CD8-positive, alpha-beta memory T cell (primary cell): ENCODE measurements at places on chromosomes 2 and 18. TPM values are rescaled to one million over a fixed set of nuclear protein-coding genes. Genes with fewer than 3 reads are reported as not detected.

GRCh38 chr2:242085941-242086621, 216.6 kb downstream of the RTP5 start:
- no peak for DNase-seq

DNA sequence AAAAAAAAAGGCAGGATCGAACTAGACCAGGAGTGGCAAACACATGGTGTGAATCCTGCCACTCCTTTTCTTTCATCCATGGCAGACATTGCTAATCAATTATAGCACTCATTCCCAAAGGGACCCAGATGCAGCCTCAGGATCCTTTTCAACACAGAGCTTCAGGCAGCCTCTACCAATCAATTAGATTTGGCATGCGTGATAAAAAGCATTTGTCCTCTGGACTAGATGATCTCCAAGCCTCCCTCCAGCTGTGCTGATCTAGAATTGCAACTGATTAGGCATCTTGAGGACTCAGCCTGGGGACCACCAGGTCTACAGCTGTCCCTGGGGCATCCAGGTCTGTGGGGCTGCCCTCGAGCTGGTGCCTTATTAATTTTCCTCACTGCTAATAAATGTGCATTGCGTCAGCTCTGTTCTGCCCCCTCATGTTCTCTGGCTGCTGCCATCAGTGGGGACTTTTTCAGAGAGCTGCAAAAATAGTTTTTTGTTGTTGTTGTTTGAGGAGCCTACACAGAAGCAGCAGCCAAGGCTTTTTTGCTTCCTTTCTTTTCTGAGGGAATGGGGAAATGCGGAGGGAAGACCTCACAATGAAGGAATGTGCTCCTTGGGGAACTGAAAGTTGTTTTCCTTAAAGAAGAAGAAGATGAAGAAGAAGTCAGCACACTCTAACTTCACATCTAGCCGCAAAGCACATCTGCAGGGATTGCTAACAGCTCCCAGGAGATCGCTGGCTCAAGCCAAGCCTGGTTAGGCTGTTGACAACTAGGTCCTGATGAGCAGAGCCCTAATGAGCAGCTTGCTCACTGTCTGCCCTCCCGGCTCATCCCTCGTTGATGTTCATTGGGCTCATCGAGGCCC, 8.8 kb upstream of the ATOH8 start:
- DNase-seq, result no peak

DNA sequence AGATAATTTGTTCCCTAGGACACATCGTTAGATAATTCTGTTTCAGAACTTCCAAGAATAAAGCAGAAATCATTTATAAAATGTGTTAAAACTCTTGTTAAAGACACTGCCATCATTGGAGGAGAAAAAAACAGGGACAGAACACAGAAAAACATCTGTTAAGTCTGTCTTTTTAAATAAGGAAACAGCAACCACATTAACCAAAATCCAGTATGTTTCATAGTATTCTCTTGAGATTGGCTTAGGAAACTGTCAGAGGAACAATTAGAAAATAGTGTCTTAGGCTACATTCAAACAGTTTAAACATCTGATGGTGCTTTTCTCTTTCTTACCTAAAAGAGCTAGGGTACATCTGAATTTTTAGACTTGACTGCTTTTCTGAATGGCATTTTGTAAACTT, 81.6 kb downstream of the PMS1 start:
- no peak for DNase-seq

- DNase-seq, result no peak
Measured at GRCh38 chr2:145288650-145289496, 769.0 kb upstream of the ZEB2 start.

DNA sequence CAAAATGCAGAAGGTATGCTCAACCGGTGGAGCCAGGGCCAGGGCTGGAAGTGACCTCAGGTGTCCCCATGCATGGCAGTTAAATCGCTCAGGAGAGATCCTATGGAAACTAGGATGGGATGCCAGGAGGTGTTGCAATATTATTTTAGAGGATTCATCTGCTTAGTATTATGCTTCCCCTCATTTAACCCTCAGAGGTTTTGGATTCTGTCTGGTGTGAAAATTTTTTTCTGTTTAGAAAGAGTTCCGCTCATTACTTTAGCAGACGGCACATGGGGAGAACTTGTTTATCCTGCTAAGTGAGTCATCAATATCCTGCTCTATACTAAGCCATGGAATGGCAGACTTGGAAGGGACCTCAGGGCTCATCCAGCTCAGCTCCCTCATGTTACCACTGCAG, 42.5 kb downstream of the TRIB2 start:
- DNase-seq, result no peak

GRCh38 chr2:197711578-197711977, 6.4 kb downstream of the MARS2 start:
- DNase-seq, result no peak

GRCh38 chr18:77145364-77145901, 12.8 kb upstream of the MBP start:
- DNase-seq, result no peak

- DNase-seq, result no peak
Measured at GRCh38 chr2:7020468-7020867, 103.3 kb downstream of the RNF144A start.

DNA sequence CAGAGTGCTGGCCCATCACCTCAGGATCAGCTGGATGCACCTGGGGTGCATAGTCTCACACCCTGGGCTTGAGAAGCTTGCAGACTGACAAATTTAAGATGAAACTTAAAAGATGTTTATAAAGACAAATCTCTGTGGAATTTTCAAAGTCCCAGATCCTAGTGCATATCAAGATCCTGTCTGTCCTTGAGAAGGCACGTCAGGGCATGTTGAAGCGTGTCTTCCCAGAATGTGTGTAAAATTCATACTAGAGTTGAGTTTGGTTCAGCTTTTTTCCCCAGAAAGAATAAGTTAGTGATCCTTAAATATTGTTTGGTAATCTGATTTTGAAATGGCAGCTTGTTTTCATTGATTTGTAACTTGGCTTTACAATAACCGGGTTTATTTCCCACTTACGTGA, 27.5 kb downstream of the INSIG2 start:
- no peak for DNase-seq

DNA sequence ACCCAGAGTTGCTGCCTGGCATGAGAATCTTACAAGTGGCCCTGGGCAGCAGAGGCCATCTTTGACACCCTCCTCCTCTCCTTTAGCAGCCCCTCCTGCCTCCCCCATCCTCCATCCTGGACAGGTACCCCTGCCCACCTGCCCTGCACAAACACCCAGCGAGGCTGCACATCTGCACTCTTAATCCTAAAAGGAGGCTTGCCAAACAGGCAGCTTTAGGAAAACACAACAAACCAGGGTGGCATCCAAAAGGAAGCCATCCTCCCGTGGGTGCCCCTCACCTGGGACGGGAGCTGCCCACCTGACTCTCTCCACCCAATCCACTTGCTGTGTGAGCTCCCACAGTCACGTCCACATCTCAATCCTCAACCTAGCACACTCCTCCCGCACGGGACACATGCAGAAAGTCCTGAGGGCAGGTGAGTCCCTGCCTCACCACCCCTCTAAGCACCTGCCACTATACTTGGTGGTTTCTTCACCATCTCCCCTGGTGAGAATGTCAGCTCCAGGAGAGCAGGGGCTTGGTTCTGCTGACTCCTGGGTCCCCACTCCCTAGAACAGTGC, 5.8 kb downstream of the BIN1 start:
- DNase-seq, result no peak

DNA sequence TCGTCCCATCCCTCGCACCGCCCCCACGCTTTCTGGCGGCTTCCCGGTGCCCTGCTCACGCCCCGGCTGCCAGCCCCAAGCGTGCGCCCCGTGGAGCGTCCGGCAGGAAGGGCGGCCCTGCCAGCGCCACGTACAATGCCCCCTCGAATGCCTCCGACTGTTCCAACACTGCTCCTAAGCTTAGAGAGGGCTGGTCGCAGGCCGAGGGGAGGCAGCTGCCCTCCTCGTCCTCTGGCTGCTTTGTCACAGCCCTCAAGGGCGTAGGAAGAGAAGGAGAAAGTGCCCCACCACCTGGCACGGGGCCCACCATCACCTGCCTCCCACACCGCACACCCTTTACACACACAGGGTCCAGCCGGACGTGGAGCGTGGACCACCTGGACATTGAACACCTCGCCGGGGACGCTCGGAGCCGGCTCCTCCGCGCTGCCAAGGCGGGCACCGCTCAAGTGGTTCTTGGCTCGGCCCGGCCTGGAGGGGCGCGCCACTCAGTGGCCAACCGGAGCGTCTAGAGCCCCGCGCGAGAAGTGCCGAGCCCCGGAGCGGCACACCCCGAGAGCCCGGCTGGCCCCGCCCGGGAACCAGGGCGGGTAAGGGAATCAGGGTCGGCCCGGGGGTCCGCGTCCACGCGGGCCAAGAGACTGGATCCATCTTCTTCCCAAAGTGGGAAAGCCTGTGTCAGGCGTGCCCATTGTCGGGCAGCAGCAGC, 830 bp downstream of the DNER start:
- no peak for DNase-seq

GRCh38 chr18:59517446-59518165, 158.5 kb upstream of the LMAN1 start:
- DNase-seq, result no peak

GRCh38 chr2:156779416-156780120, 343.4 kb downstream of the GPD2 start:
- no peak for DNase-seq

GRCh38 chr2:43044093-43044681, 182.2 kb downstream of the ZFP36L2 start:
- no peak for DNase-seq

DNA sequence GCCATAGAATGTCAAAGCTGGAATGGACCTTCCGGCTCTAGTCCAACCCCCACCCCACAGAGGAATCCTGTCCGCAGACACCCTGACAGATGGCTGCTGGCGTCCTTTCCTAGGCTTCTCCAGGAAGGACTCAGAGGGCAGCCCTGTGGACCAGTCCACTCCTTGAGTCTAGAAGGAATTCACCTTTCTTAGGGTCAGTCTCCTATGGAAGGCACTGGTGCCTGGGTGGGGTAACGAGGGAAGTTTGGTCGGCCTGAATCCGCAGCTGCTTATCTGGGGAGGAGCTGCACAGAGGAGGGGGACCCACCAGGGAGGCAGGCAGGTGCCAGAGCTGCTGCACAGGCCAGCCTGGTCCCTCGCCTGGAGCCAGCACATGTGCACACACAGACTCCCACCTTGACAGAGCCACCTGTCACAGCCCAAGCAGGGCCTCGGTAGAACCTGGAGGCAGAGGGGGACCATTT, 2.5 kb downstream of the DNMT3A start:
- DNase-seq, result no peak

DNA sequence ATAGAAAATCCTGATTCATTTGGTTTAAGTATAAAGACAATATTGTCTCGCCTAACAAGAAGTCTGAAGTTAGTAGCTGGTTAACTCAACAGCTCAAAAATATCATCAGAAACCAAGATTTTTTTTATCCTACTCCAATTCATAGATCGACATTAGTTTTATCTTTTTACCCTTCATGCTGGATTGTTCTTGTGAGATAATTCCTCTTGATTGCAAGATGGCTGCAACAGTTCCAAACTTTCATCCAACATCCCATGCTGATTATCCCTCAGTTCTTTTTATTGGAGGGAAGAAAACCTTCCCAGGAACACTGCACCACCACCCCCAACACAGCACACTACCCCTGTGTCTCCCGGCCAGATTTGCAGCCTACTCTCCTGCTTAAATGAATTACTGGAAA, 370.2 kb upstream of the RAB6C start:
- DNase-seq, result no peak

- DNase-seq, result no peak
Measured at GRCh38 chr2:53913721-53914120, 54.0 kb upstream of the GPR75 start.

DNA sequence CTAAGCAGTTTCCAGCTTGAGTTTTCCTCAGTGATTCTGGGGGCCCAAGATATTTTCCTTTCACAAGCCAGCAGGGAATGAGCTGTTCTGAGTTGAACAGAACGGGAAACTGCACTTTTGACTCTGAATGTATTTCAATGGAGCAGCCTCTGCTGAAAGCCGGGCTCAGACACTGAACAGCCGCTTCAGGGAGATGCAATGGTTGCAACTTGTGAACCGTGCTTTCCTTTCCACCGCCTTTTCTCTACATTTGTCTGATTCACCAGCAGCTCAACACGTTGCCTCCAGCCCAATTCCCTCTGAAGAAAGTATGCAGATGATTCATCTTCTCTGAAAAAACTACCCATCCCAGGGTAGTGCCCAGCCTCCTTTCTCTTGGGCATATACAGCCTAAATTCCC, 119.3 kb upstream of the PKDCC start:
- DNase-seq, result no peak

DNA sequence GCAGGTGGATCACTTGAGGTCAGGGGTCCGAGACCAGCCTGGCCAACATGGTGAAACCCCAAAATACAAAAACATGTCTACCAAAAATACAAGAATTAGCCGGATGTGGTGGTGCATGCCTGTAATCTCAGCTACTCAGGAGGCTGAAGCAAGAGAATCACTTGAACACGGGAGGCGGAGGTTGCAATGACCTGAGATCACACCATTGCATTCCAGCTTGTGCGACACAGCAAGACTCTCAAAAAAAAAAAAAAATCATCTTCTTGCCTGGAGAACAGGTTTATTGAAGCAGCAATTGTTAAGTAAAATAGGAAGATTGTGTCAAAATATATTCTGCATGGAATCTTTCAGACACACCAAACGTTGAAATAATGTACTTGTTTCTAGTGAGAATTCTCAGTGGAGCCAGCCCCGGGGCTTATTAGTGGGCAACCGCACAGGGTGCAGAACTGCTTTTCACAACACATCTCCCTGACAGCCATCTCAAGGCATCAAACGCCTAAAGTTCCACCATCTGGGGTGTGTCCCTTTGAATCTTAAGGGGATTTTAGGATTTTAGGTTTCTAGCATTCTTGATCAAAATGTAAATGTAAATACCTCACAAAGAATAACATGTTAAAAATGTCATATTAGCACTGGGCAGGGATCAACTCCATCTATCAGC, 28.6 kb upstream of the PPP4R1 start:
- no peak for DNase-seq

GRCh38 chr18:74625157-74625556, 27.5 kb downstream of the ZNF407 start:
- DNase-seq, result no peak

DNA sequence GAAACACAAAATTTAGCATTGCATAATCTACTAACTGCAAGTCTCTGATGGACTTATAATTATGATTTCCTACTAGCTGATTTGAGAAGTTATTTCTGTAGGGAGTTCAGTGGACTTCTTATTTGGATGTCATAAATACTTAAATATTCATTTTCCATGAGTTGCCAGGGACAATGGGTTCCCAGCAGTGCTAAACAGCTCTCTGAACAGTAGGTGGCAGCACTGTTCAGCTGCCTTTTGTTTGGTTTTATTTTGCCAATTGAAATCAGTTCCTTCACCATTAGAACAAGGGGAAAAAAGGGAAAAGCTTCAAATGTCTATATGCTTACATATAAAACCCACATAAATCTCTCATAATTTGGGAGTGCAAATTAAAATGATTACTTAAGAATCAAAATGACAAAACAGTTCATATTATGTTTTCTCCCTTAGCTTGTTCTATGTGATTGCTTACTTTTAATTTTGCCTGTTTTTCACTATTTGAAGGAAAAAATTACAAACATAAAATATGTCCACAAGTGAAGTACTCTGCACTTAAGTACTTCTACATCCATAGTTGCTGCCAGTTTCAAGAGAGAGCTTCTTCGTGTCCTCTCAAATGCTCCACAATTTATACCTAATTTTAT, 898.9 kb downstream of the CPS1 start:
- DNase-seq, result no peak

TXNL1 gene
- 86.8 TPM for total RNA-seq

NDUFV2 gene
- 324 TPM for total RNA-seq

MTIF2 gene
- total RNA-seq, result 58.3 TPM

QPCT gene
- 4.2 TPM for total RNA-seq

ATP5MC3 gene
- total RNA-seq, result 409 TPM

SKOR2 gene
- not detected for total RNA-seq
